ENCODE measurements at places on chromosomes 1 and 21.

GRCh38 chr1:90277270-90277669 is 282.4 kb downstream of the ZNF326 start:
- no peak for DNase-seq

GRCh38 chr1:59007820-59008598 is 224.2 kb upstream of the JUN start:
- no peak for DNase-seq

- DNase-seq, result no peak
Observed at GRCh38 chr1:161220002-161220401, 3.4 kb downstream of the APOA2 start.

DNA sequence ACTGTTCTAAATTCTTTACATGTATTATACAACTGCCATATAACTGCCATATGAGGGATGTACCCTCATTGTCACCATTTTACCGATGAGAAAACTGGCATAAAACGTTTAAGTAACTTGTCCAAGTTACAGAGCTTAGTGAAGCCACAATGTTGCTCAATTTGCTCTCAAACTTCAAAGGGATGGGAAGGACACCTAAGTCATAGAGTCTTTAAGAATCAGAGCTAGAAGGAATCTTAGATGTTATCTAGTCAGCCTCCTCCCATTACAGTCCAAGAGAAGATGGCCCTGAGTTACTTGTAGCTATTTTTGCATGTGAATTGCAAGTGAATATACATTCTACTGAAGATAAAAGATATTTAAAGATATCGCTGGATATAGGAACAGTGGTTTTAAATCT is 31.7 kb downstream of the SELL start:
- no peak for DNase-seq

GRCh38 chr1:27928216-27928954 is 6.4 kb upstream of the SMPDL3B start:
- no peak for DNase-seq

GRCh38 chr1:117118137-117118536 is 3.4 kb downstream of the TRIM45 start:
- DNase-seq, result no peak

DNA sequence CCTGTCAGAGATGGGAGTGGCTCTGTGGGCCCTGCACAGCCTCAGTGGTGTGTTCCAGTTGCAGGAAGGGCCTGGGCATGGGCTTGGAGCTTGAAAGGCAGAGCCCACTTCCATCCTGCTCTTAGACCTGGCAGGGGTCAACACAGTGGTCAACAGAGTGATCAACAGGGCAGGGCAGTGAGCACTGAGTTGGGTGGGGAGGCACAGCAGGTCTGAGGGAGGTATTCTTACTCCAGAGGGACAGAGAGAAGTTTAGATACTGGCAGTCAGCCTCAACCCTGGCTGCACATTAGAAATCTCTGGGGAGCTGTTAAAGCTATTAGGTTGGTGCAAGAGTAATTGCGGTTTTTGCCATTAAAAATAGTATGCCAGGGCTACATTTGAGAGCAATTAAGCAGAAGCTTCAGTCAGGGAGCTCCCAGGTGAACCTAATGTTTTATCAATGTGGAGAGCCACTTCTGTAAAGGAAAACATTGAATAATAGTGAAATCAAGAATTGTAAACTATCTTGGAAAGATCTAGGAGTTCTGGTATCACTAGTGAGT is 37.7 kb downstream of the SH3BGR start:
- DNase-seq, result no peak

- no peak for DNase-seq
Observed at GRCh38 chr21:44755227-44755626, 43.9 kb upstream of the TSPEAR start.

DNA sequence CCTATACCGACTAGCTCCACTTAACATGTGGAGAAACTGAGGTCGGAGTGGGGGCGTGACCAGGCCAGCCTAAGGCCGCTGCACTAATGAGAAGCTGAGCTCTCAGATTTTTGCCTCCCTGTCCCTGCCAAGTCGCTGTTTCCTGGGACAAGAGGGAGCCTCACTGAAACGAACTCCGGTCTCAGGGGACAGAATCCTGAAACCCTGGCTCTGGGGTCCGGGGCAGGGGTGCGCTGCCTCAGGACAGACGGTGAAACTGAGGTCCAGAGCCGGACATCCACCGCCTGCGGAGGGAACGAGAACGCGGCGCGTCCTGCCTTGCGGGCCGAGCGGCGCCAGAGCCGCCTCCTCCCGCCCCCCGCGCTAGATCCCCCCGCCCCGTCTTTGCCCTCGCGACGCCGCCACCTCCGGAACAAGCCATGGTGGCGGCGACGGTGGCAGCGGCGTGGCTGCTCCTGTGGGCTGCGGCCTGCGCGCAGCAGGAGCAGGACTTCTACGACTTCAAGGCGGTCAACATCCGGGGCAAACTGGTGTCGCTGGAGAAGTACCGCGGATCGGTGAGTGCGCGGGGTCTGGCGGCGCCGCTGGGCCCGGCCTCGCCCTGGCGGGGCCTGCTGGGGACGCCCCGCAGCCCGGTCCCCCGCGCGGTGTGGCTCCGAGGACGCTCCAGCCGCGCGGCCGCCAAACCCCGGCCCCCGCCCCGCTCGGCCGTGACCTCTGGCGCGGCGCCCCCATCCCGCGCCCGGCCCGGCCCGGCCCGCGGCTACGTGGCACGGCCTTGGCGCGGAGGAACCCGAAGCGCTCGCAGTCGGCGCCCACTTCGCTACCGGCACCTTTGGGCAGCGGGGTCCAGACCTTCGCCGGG is at the start of gene GPX7:
Gene GPX7, plus strand, starts transcription at position 381 of the 865 bp plus-strand sequence. Its CDS starts 39 bp downstream, at position 420.
- DNase-seq, result no peak

DNA sequence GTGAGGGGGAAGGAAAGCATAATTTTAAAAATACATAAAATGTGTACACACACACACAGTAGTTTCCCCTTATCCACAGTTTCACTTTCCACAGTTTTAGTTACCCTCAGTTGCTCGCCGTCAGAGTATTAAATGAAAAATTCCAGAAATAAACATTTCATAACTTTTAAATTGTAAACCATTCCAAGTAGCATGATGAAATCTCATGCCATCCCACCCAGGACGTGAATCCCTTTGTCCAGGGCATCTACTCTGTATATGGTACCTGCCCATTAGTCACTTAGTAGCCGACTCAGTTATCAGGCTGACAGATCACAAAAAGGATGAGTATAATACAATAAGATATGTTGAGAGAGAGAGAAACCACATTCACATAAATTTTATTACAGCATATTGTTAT is 36.2 kb downstream of the EPS15 start:
- no peak for DNase-seq

Data from OCI-M1 (cell line).